ENCODE measurements at places on chromosomes 12 and 14. TPM values are rescaled to one million over a fixed set of nuclear protein-coding genes. Genes with fewer than 3 reads are reported as not detected.

Gene HHIPL1
- total RNA-seq = 1.2 TPM

Gene AQP6
- total RNA-seq = not detected

Gene CFAP54
- 0.16 TPM for total RNA-seq

DNA sequence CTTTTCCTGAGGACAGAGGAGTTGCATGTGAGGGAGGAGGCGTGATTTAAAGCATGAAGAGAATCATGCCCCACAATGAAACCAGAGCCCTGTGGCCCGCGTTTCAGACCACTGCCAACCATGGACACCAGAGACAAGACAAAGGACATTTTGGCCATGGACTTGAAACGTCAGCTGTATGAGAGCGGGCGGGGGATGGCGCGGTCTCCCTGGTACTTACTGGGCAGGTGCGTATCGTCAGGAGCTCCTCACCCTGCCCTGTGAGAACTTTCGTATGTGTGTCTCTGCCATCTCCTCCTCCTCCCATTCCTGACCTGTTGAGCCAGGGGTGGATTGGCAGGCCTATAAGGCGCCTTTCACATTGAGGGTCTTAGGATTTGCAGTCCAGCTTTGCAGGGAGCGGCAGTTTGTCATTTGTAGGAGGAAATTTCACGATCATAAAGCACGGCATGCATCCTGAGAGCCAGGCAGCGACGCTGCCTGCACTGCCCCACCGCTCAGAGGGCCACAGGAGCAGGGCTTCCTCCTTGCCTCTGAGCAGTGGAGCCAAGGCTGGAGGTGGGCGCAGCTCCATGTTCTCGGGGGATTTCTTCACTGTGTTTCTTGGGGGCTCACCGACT is 22.2 kb downstream of the SFSWAP start:
- no peak overlapping the region for H3K4me3 ChIP-seq
- H3K27ac ChIP-seq = no peak overlapping the region
- no peak for DNase-seq
- H3K27me3 ChIP-seq = no peaks in the 10 kb centered on the region

GRCh38 chr12:87661786-87662377 is 367.3 kb downstream of the C12orf50 start:
- no peaks in the 10 kb centered on the region for H3K27me3 ChIP-seq
- H3K4me1 ChIP-seq = no peaks in the 10 kb centered on the region
- H3K36me3 ChIP-seq = no peaks in the 10 kb centered on the region
- peak overlapping the region; percentile 26 for H3K4me3 ChIP-seq
- DNase-seq = no peak

DNA sequence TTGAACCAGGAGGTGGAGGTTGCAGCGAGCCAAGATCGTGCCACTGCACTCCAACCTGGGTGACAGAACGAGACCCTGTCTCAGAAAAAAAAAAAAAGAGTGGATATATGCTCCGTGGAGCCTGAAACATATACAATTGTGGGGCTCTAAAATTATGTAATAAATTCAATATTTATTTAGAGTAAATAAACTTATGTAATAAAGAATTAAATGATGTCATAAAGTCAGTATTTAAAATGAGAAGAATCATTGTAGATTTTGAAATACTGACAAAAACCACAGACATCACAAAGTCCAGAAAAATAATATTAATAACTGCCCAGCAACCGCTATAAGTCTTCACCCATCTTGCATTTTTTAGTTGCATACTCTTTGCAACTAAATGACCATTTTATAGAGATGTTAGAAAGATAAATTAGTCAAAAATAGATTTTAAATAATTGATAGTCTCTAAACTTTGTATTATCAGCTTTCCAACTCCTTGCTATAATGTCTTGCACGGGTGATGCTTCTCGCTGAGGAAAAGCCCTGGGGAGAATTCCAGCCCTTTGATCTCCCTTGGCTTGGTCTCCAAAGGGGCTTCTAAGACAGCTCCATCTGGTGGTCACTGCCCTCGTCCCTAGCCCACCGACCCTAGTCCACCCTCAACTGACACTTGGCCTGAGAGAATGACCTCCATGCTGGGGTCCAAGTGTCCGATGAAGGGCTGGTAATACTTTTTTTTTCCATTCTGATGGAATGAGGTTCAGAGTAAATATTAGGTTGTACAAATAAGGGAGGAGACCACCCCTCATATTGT is 7.9 kb upstream of the TMBIM6 start:
- no peaks in the 10 kb centered on the region for H3K27me3 ChIP-seq
- DNase-seq = no peak

- H3K27ac ChIP-seq = no peak overlapping the region
- no peak overlapping the region for H3K4me3 ChIP-seq
- no peaks in the 10 kb centered on the region for H3K4me1 ChIP-seq
- H3K27me3 ChIP-seq = no peaks in the 10 kb centered on the region
- DNase-seq = no peak
Observed at GRCh38 chr12:50488801-50489200, 16.0 kb upstream of the DIP2B start.

GRCh38 chr14:61602003-61602732 is 93.1 kb upstream of the HIF1A start:
- no peaks in the 10 kb centered on the region for H3K36me3 ChIP-seq
- DNase-seq = no peak
- H3K27me3 ChIP-seq = no peaks in the 10 kb centered on the region
- no peak overlapping the region for H3K27ac ChIP-seq
- H3K4me3 ChIP-seq = no peak overlapping the region

DNA sequence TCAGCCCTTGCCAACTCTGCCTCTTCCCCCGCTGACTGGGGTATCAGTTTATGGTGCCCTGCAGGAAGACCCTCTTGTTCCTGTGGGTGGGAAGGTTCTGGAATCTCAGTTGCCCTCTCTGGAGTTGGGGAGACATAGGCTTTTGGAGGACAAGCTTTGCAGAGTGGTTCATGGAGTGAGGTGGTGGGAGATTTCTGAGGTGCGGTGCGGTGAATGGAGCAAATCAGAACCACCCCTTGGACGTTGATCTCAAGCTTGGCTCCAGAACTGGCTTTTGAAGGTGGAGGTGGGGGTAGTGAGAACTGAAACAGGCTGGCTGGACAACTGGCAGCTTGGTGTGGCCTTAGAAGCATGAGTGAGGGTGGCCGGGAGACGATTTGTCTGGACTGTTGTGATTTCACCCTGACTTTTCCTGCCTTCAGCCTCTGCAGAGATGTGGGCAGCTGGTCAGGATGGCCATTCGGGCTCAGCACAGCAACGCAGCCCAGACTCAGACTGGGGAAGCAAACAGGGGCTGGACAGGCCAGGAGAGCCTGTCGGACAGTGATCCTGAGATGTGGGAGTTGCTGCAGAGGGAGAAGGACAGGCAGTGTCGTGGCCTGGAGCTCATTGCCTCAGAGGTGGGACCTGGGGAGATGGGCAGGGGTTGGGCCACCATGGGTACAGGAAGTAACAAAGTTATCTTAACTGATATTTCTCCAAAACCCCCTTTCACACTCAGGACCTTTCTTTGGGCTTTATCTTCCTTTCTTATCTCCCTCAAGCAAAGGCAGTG is 1.1 kb downstream of the SHMT2 start:
- peak overlapping the region; percentile 83 for H3K4me3 ChIP-seq
- H3K27me3 ChIP-seq = peaks cover 34% of the 10 kb centered on the region
- peak; percentile 11 for DNase-seq
- peaks cover 56% of the 10 kb centered on the region for H3K4me1 ChIP-seq
- H3K36me3 ChIP-seq = peaks cover 38% of the 10 kb centered on the region

GRCh38 chr12:24455811-24456210 is 493.1 kb downstream of the BCAT1 start:
- H3K4me3 ChIP-seq = no peak overlapping the region
- peaks cover 7% of the 10 kb centered on the region for H3K4me1 ChIP-seq
- no peaks in the 10 kb centered on the region for H3K36me3 ChIP-seq
